ENCODE measurements at places on chromosomes 7 and 10. TPM values are rescaled to one million over a fixed set of nuclear protein-coding genes. Genes with fewer than 3 reads are reported as not detected.

Gene GPER1
- 1.1 TPM for total RNA-seq

DNA sequence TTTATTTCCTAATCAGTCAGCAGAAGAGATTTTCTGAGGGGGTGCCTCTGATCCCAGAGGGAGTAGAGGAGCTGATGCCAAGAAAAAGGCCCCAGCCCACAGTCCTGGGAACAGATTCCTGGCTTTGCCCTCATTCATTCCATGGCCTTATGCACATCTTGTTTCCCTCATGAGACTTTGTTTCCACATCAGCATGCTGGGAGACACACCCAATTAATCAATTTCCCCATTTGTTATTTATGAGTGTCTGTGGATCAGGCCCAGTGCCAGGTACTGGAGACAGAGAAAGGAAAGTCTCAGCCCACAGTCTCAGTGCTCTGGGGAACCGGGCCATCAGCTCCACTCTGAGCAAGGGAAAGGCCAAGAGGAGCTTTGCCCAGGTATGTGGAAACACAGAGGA, 496.2 kb upstream of the ZMIZ1 start:
- H3K27me3 ChIP-seq = no peaks in the 10 kb centered on the region
- H3K27ac ChIP-seq = no peak overlapping the region
- no peaks in the 10 kb centered on the region for H3K4me1 ChIP-seq
- DNase-seq = peak; percentile 76
- H3K36me3 ChIP-seq = no peaks in the 10 kb centered on the region
- no peak overlapping the region for H3K4me3 ChIP-seq

GRCh38 chr10:110358869-110359629, 54.3 kb upstream of the SMNDC1 start:
- no peak overlapping the region for H3K27ac ChIP-seq
- no peaks in the 10 kb centered on the region for H3K36me3 ChIP-seq
- no peaks in the 10 kb centered on the region for H3K4me1 ChIP-seq
- no peaks in the 10 kb centered on the region for H3K27me3 ChIP-seq

DNA sequence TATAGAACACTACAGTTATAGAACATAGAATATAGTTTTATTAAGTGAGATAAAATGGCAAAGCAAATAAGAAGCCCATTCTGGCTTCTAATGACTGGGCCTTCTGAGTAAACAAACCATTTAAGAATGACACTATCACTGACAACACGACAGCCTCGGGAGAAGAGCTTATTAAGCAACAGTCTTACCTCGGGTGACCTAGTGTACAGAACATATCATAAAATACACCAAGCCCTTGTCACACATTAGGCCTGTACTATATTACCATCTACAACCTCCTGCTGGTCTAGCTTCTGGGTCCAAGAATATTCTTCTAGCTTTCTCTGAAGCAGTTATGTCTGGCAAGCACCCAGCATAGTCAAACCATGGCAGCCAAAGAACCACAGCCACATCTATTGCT, 32.0 kb downstream of the CCDC186 start:
- DNase-seq = no peak
- H3K27ac ChIP-seq = no peak overlapping the region
- no peaks in the 10 kb centered on the region for H3K27me3 ChIP-seq
- H3K4me3 ChIP-seq = no peak overlapping the region
- peaks cover 8% of the 10 kb centered on the region for H3K4me1 ChIP-seq
- H3K36me3 ChIP-seq = peaks cover 58% of the 10 kb centered on the region

- no peak overlapping the region for H3K4me3 ChIP-seq
- H3K27ac ChIP-seq = no peak overlapping the region
- no peaks in the 10 kb centered on the region for H3K36me3 ChIP-seq
These were observed 16.4 kb downstream of the HOXA1 start for GRCh38 chr7:27079234-27079975.

GRCh38 chr10:46248651-46249146, 38.1 kb upstream of the ANTXRL start:
- no peak for DNase-seq
- H3K36me3 ChIP-seq = no peaks in the 10 kb centered on the region

DNA sequence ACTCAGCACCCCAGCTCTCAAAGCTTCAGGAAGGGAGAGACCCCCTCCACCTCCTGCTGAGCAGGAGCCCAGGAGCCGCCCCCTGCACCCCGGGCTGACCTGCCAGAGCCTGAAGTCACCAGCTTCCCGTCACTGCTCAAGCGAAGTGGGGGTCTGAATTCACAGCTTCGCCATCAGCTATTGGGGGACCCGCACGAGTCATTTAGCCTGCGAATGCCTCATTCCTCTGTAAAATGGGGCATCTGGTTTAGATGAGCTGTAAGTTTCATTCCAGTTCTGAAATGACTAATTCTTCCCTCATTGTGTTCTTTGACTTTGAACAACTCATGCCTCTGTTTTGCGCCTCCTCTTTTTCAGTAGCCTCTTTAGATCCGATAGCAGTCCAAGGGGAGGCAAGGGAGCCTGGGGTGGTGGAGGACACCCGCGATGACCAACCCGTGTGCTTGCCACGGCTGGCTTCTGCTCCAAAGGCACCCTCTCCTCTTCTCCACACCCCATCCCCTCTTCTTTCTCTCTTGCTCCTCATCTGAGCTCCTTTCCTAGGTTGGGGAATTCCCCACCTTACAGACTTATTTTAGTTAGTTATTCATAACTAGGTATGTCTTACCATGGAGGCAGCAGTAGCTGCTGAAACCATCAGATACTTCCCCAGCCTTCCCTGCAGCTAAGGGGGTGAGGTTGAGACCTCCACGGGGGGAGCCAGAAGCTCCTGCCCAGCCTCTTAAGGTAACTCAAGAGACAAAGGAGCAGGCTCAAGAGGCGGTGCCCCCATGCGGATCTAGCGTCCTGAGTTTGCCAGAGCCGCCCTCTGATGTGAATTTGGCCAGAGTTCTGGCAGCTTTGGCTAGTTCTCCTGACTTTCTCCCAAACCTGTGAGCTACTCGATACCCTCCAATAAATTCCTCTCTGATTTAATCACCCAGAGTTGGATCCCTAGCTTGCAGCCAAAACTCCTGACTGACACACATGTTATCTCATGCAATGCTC, 47.7 kb downstream of the RBM17 start:
- H3K4me1 ChIP-seq = peaks cover 13% of the 10 kb centered on the region
- H3K36me3 ChIP-seq = no peaks in the 10 kb centered on the region
- no peaks in the 10 kb centered on the region for H3K27me3 ChIP-seq
- no peak overlapping the region for H3K27ac ChIP-seq
- H3K4me3 ChIP-seq = no peak overlapping the region
- DNase-seq = no peak

DNA sequence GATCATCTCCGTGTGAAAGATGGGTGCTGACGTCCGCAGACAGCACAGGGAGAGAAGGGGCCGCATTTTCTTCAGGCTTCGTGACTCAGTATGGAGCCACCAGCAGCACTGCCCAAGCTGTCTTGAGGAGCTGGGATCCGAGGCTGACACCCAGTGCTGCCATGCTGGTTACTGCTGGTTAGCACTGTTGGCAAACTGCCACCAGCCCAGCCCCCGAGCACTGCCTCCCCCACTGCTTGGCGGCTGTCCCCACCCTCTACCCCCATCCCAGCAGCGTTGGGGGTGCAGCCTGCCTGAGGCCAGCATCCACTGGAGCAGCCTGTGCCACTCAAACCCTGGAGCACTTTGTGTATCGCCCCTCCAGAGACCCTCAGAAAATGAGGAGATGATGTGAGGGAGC, 35.8 kb upstream of the EN2 start:
- peaks cover 17% of the 10 kb centered on the region for H3K27me3 ChIP-seq
- H3K36me3 ChIP-seq = no peaks in the 10 kb centered on the region
- no peak for DNase-seq
- H3K27ac ChIP-seq = no peak overlapping the region
- no peak overlapping the region for H3K4me3 ChIP-seq
- no peaks in the 10 kb centered on the region for H3K4me1 ChIP-seq

- H3K4me3 ChIP-seq = no peak overlapping the region
- no peaks in the 10 kb centered on the region for H3K4me1 ChIP-seq
- DNase-seq = no peak
These were observed 56.8 kb upstream of the YAE1 start for GRCh38 chr7:39509436-39509835.

GRCh38 chr10:47078393-47079203, 167.4 kb downstream of the PTPN20 start:
- H3K36me3 ChIP-seq = no peaks in the 10 kb centered on the region
- no peak overlapping the region for H3K27ac ChIP-seq
- no peaks in the 10 kb centered on the region for H3K27me3 ChIP-seq
- no peaks in the 10 kb centered on the region for H3K4me1 ChIP-seq

Gene NUTM2B
- total RNA-seq = 0.86 TPM

Gene FXYD4
- not detected for total RNA-seq

DNA sequence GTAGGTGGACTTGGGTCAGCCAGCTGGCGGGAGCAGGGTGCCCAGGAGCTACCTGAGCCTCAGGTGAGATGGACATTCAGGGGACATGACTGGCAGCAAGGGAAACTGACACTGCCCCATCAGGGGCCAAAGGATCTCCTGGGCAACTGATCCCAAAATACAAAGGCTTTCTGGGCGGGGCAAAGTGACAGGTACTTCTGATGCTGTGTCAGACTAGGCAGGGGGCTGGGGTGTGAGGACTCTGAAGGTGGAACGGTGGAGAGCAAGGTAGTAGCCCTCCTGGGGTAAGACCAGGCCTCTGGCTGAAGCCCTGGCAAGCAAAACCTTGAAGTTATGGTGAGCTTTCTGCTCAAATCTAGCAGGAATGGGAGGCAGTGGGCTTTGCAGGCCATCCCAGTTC, 4.4 kb downstream of the OPN4 start:
- H3K4me1 ChIP-seq = peaks cover 27% of the 10 kb centered on the region
- no peak overlapping the region for H3K27ac ChIP-seq
- no peaks in the 10 kb centered on the region for H3K27me3 ChIP-seq
- no peak overlapping the region for H3K4me3 ChIP-seq
- no peak for DNase-seq

DNA sequence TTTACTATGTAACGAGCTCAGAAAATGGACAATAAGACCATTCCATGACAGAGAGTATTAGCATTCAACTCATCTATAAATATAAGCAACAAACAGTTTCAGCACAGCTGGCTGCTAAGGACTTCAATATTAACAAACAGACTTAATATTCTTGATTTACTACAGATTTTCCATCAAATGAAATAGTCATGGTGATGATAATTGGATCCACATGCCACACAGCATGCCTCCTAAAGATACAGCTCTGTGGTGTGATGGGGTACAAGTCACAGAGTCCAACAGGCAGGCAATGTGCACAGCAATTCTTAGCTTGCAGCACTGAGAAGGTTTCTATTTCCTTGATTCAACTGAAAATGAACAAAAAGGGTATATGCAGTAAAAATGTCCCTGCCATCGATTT, 54.0 kb downstream of the DOCK4 start:
- no peaks in the 10 kb centered on the region for H3K27me3 ChIP-seq
- H3K36me3 ChIP-seq = no peaks in the 10 kb centered on the region
- peaks cover 5% of the 10 kb centered on the region for H3K4me1 ChIP-seq
- H3K27ac ChIP-seq = no peak overlapping the region

DNA sequence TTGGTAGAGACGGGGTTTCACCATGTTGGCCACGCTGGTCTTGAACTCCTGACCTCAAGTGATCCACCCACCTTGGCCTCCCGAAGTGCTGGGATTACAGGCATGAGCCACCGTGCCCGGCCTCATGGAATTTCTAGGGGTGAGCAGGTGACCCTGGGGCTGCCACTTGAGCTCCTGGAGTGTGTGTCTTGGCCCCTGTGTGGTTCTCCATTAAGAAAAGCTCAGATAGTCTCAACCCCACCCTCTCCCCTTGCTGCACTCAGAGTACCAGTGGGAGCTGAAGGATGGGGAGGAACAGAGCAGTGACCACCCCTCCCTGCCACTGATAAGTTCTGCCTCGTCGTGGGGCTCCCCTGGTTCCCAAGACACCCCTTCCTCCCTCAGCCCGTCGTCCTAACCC, 45.3 kb downstream of the RCC1L start:
- no peaks in the 10 kb centered on the region for H3K4me1 ChIP-seq
- no peaks in the 10 kb centered on the region for H3K27me3 ChIP-seq
- no peaks in the 10 kb centered on the region for H3K36me3 ChIP-seq

- no peak for DNase-seq
- H3K27me3 ChIP-seq = no peaks in the 10 kb centered on the region
- no peak overlapping the region for H3K27ac ChIP-seq
- no peaks in the 10 kb centered on the region for H3K36me3 ChIP-seq
These were observed 17.7 kb downstream of the DKK1 start for GRCh38 chr10:52331638-52332364.

DNA sequence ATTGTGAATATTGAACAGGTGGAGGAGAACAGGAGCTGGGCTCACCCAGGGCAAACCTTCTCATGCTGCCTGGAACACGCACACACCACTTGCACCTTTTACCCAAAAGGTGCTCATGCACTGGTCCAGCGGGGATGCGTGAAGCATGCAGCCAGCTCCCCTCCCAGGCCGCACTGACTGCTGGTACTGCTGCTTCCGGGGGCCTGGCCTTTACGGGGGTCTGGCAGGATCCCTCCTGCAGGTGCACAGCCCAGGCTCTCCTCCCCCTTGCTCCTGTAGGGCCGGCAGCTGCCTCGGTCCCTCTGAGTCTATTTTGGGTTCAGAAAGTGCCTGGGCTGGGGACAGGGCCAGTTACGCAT, 221.7 kb downstream of the DNAJB6 start:
- H3K4me3 ChIP-seq = no peak overlapping the region
- no peaks in the 10 kb centered on the region for H3K36me3 ChIP-seq
- H3K27me3 ChIP-seq = no peaks in the 10 kb centered on the region

Gene TACR2
- 0.21 TPM for total RNA-seq
